ENCODE measurements at places on chromosomes 2 and 18. TPM values are rescaled to one million over a fixed set of nuclear protein-coding genes. Genes with fewer than 3 reads are reported as not detected.

SERPINB10 gene
- not detected for total RNA-seq

DNA sequence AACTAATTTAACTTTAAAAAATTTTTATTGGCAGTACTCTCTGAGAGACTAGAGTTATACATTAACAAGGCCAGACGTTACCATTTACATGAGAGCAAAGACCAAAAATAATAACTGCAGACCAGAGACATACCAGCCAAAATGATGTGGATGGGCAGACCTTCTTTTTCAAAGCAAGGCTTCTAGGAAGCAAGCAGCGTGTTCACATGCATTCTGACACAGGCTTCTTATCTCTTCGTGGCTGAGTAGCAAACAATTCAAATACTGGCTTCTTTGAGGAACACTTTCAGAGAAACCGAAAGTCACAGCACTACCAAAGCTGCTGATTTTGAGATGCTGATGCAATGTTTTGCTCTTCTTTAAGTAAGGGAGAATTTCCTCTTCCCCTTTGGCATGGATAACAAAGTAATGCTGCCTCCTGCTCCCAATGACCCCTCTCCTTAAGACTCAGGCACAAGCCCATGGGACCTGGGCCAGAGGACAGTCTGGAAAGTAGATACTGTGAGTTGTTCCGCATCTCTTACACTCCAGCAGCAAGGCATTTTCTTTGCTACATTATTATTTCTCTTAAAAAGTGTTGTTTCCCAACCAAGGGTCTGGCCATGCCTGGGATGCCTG, 181.9 kb downstream of the MREG start:
- no peak for DNase-seq

SETBP1 gene
- 32.8 TPM for total RNA-seq

GRCh38 chr2:7281231-7282201, 364.3 kb downstream of the RNF144A start:
- DNase-seq, result no peak

CRYBA2 gene
- not detected for total RNA-seq

DNA sequence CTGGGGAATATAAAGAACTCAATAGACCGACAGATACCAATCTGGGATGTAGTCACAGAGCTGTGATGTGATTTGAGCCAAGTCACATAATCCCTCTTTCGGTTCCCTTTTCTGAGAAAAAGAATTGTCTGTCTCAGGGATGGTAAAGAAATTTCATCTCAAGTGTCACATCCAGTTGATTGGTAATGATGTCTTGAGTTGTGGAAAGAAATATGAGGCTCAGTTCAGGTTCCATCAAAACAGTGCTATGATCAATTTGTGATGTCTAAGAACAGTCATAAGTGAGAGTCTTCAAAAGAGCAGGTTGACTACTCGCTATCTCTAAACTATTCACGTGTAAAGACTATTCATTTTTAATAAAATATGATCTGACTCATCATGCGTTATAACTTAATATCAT, 223.3 kb downstream of the METTL4 start:
- DNase-seq, result no peak

DUSP11 gene
- 51.7 TPM for total RNA-seq

GRCh38 chr2:34849827-34850226, 1250.7 kb upstream of the FAM98A start:
- DNase-seq, result no peak

GRCh38 chr18:28201056-28201455, 24.1 kb upstream of the CDH2 start:
- DNase-seq, result no peak

DNA sequence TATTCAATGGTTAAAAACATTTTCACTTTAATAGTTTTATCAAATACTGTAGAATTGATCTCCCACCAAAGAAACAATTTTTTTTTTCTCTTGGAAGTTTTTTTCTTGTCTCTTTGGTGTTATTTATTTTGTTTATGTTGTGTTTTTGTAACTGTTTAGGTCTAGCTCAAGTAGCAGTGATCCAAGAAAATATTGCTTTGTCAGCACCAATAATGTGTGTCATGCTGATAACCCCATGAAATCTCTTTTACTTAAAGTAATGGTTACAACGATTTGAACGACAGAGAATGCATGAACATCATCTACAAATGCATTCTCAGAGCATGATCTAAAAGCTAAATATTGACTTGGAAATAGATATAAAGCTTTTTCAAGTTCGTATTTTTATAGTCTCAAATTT, 122.9 kb downstream of the DOK6 start:
- DNase-seq, result no peak

GRCh38 chr18:57780318-57780705, 22.8 kb downstream of the ATP8B1 start:
- no peak for DNase-seq

CHRNG gene
- not detected for total RNA-seq

DNA sequence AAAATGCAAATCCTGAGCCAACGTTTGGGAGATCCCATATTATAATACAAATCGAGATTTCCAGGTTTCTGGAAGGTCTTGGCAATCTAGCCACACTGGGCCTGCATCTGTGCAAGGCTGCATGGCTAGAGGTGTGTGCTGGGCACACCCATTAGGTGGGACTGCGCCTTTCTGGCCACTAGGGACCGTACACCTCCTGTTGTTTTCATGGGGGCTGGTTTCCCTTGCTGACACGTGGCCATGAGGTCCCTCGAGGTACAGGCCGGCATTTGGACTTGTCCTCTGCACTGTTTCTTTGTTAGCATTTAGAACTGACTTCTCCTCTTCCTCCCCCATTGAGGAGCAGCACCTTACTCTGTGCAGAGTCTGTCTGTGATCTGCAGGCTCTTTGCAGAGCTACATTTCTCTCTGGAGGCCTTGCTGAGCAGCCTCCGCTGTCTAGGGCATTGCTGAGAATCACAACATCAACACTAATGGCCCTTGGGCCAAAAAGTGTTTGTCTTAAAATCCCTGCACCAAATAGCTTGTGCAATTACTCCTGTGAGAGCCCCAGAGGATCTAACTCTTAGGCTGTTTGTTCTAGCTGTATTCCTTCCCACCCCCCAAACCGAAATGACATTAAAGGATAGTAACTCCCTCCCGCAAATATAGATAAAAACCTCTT, 131.2 kb downstream of the NEDD4L start:
- no peak for DNase-seq

KCTD1 gene
- 41.3 TPM for total RNA-seq

- no peak for DNase-seq
Measured at GRCh38 chr2:69743847-69744264, 1.9 kb downstream of the ANXA4 start.

DNA sequence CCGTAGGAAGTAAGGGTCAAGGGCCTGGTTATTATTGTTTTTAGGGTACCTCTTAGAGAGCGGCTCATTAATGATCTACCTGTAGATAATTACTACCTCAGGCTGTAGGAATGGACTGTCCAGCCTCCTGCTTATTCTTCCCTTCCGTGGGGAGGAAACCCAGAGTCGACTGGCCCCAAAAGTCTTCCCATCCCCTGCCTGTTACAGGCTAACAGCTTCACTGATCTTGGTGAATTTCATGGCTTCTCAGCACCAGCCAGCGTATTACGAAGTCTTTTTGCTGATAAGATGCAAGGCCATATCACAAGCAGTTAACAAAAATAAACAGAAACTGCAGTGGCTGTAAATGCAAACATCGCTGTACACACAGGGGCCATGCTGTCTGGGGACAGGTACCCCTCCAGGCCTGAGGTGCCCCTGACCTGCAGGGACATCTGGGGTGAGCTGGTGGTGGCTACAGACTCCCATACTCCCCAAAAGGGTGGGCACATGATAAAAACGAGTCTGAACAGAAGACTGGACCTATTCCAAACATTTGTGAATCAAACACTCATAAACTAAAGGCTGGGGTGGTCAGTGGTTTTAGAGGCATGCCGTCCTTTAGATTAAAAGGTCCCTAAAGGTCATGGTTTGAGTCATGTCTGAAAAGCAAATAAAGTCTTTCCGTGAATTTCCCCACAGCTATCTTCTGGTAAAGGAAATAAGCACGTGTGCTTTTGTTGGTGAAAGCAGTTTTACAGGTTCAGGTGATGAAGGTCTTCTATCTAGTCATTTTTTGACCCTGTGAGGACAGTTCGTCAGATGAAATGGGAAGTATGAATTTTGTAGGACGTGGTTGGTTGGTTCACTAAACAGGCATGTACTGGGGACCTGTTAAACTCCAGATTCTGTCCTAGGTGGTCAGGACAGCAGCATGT, 36.7 kb downstream of the TTC39C start:
- DNase-seq, result no peak

- no peak for DNase-seq
Measured at GRCh38 chr18:74446178-74446577, 10.9 kb downstream of the DIPK1C start.

SMCHD1 gene
- total RNA-seq, result 113 TPM

GRCh38 chr2:186629250-186629996, 39.6 kb downstream of the ITGAV start:
- no peak for DNase-seq

DNA sequence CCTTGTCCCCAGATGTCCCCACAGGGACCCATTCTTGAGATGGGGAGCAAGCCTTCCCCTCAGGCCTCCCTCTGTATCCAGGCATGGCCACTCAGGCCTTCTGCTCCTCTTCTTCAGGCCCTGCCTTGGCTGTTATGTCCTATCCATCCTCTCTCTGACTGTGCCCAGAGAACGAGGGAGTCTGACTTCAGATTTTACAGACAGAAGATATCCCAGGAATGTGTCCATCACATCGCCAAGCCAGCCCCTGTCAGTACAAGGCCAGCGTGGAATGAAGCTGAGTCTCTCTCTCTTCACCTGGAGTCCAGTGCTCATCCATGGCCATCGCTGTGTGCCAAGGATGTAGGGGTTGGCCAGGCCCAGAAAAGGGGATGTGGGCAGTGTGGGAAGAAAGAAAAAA, 57.6 kb downstream of the SDC1 start:
- DNase-seq, result no peak

HEATR5B gene
- total RNA-seq, result 90.9 TPM

NDC80 gene
- 21.2 TPM for total RNA-seq

DNA sequence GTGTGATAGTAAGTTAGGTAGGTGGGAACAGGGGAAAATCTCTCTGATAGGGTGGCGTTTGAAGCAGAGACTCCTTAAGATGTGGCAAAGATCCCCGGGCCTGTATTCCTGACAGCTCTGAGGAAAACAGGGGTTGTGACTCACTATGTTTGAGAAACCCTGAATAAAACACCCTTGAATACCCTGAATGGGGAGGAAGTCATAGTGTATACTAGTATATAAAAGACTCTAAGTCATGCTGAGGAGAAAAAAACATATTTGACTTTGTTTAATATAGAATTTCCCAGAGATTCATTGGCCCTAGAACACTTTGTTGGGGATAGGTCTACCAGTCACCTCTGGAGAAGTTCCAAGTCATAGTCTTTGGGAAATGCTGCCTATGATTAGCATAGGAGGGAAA, 590.9 kb downstream of the IRS1 start:
- no peak for DNase-seq

Data from uterus (tissue), 4 donors.